ENCODE measurements at places on chromosomes 4 and X.

- no peak for DNase-seq
Measured at GRCh38 chrX:39981946-39982345, 115.8 kb downstream of the BCOR start.

- no peak for DNase-seq
Measured at GRCh38 chrX:33211356-33212260, at the start of gene DMD. Gene DMD, minus strand, starts transcription at chrX:33211549. Its CDS starts 237 bp downstream, at chrX:33211312.

- peak; percentile 87 for DNase-seq
Measured at GRCh38 chr4:128386761-128387599, 99.4 kb upstream of the PGRMC2 start.

DNA sequence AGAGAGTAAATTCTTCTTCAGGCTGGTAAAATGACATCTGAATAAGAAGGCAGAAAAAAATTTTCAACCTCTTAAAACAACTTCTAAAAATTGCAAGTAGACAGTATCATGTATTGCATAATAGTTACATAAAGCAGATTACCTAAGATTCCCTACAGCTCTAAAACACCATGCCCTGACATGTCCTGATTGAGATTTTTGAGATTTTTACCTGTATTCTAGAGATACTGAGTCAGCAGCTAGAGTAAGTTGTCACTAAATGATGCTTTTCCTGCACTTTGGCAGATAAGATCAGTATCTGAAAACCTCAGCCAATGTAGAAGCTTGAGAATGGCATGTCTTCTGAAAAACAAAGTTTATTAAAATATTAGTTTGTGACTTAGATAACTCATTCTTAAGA, 713.6 kb downstream of the CCSER1 start:
- DNase-seq = no peak

DNA sequence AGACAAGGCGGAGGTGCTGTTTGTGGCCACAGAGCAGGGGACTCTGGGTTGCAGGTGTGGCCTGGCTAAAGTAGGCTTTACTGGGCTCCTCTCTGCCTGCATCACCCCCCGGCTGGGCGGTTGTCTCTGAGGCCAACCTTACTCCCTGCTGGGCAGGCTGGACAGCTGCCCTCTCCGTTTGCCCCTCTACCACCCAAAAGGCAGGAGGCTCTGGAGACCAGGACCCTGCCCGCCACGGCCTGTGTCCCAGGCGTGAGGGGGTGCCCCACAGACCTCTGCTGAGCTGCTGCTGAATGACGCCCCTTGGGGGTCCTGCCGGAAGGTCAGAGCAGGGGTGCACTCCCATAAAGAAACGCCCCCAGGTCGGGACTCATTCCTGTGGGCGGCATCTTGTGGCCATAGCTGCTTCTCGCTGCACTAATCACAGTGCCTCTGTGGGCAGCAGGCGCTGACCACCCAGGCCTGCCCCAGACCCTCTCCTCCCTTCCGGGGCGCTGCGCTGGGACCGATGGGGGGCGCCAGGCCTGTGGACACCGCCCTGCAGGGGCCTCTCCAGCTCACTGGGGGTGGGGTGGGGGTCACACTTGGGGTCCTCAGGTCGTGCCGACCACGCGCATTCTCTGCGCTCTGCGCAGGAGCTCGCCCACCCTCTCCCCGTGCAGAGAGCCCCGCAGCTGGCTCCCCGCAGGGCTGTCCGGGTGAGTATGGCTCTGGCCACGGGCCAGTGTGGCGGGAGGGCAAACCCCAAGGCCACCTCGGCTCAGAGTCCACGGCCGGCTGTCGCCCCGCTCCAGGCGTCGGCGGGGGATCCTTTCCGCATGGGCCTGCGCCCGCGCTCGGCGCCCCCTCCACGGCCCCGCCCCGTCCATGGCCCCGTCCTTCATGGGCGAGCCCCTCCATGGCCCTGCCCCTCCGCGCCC, 920 bp downstream of the HTT-AS start:
- DNase-seq = peak; percentile 52

GRCh38 chr4:165631208-165631894, 241.7 kb upstream of the TLL1 start:
- no peak for DNase-seq

- DNase-seq = no peak
Measured at GRCh38 chr4:184433258-184433892, 41.0 kb downstream of the IRF2 start.

DNA sequence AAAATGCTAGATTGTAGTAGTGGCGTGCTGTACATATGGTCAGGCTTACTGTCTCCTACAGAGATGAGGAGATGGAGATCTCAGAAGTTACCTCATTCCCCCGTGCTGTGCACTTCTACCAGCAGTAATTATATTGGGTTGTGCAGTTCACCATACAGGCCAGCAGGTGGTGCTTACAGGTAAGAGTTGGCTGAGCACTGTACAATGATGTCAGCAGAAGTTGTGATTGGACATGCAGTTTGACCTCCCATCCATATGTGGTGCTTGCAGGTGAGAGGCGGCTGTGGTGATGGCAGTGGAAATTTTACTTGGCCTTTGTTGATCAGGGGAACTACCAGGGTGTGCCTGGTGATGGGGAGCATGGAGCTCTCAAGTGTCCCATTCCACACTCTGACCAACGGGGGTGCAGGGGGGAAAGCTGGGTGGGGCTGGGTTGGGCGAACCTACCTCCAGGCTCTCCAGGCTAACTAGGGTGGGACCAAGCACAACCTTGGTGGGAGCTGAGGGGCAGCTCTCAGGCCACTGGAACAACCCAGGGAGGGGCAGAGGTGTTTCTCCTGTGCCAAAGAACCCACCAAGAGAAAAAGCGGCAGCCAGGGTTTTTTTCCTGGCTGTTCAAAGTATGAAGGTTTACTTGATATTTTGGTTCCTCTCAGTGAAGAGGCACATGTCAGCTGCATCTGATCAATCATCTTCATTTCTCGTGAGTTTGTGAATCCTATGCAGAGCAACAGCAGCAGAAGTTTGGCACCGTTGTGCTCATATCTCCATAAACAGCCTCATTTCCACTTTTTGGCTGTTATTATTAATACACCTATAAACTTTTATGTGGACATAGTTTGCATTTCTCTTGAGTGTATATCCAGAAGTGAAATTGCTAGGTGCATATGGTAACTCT, 73.8 kb upstream of the FREM3 start:
- DNase-seq = peak; percentile 73

GRCh38 chr4:27066591-27066990, 205.9 kb downstream of the STIM2 start:
- no peak for DNase-seq

- no peak for DNase-seq
Measured at GRCh38 chr4:98602270-98602669, 56.1 kb downstream of the TSPAN5 start.

DNA sequence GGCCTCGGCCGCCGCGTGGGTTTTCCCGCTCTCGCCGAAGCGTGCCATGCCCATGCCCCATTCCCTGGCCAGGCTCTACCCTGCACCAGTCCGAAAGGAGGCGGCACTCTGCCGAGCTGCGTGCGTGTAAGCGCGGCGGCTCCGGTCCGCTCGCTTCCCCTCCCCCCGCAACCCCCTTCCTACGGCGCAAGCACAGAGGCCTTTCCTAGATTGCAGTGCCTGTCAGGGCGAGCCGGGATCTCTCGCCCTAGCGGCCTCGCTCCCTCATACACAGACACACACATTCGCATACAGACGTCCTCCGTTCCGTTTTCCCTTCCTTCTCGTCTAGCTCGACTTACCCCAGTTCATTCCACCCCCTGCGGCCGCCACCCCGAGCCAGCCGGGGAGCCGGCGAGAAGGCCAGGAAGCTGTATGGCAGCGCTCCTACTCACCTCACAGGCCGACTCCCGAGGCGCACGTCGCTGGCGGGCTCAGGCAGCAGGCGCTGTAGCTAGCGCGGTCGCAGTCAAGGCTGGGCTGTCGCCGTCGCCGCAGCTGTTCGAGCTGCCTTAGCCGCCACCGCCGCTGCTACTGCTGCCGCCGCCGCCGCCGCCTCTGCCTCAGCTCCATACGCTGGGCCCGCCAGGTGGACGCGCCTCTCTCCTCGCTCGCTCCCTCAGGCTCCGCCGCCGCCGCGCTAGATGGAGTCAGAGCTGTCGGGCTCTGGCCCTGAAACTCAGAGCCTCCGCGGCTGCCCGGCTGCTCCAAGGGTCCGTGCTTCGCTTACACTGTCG, 615 bp downstream of the NEXMIF start:
- peak; percentile 31 for DNase-seq

- DNase-seq = no peak
Measured at GRCh38 chr4:158991534-158992155, 111.2 kb upstream of the RAPGEF2 start.

DNA sequence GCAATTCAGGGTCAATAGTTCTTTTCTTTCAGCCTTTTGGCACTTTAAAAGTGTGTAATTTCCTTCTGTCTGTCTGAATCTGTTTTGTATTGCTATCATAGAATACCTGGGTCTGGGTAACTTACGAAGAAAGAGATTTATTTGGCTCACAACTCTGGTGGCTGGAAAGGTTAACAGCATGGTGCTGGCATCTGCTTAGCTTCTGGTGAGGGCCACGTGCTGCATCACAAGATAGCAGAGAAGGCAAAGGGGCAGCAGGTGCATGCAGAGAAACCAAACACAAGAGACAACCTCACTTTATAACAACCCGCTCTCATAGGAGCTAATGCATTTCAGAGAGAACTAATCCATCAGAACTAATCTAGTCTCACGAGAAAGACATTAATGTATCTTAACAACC, 18.8 kb downstream of the RGN start:
- DNase-seq = no peak

DNA sequence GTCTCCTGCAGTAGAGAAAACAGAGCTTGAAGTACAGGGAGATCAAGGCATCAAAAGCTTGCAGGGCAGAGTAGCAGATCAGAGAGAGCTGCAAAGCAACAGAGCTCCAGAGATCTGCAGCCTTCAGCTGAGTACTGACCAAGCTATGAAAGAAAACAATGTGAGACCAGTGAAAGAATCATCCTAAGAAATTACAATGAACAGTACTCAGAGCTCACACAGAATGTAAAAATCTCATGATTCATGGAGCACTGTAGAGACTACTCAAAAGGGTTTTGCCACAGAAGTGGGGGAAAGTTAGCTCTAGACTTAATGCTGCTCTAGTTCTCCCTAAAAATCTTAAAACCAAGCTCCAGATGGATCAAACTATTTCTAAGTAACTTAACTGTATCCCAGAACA, 80.0 kb upstream of the MAB21L2 start:
- no peak for DNase-seq

- no peak for DNase-seq
Measured at GRCh38 chr4:5842456-5842855, 50.4 kb downstream of the CRMP1 start.

GRCh38 chrX:9688833-9689232, 76.8 kb downstream of the GPR143 start:
- no peak for DNase-seq

GRCh38 chrX:17939724-17940123, 78.6 kb upstream of the RAI2 start:
- no peak for DNase-seq

DNA sequence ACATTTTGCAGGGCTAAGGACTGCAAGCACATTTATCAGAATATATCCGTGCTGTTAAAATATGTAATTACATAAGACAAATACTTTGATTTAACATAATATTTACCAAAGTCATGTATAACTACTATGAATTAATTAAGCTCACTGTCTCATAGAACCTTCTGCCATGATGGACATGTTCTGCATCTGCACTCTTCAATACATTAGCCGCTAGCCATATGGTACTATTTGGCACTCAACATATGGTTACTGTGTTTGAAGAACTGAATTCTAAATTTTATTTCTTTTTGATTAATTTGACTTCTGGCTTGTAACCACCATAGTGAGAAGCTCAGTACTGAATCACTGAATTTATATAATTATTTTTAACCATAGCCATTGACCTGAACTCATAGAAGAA, 427.0 kb upstream of the TRAM1L1 start:
- no peak for DNase-seq

DNA sequence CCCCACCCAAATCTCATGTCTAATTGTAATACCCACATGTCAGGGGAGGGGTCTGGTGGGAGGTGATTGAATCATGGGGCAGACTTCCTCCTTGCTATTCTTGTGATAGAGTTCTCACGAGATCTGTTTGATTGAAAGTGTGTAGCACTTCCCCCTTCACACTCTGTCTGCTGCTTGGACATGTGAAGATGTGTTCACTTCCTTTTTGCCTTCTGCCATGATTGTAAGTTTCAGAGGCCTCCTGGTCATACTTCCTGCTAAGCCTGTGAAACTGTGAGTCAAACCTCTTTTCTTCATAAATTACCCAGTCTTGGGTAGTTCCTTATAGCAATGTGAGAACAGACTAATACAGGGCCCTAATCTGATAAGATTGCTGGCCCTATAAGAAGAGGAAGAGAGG, 1514.8 kb downstream of the RPA4 start:
- no peak for DNase-seq

- DNase-seq = no peak
Measured at GRCh38 chr4:39353478-39354253, 12.5 kb downstream of the RFC1 start.

GRCh38 chr4:4853921-4854648, 5.4 kb upstream of the MSX1 start:
- no peak for DNase-seq

DNA sequence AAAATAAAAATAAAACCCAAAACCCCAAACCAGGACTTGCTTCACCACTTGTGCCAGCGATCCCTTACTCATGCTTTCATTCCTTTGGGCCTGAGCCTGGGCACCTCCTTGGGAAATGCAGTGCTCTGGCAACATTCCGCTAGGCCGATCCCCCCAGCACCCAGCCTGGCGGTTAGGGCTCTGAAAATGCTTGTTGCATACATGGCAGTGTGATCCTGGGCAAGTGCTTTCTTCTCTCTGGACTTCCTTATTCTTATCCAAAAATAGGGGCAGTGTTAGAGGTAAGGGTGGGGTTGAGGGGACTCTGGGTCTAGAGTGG, 4.6 kb downstream of the ZNF185 start:
- no peak for DNase-seq

DNA sequence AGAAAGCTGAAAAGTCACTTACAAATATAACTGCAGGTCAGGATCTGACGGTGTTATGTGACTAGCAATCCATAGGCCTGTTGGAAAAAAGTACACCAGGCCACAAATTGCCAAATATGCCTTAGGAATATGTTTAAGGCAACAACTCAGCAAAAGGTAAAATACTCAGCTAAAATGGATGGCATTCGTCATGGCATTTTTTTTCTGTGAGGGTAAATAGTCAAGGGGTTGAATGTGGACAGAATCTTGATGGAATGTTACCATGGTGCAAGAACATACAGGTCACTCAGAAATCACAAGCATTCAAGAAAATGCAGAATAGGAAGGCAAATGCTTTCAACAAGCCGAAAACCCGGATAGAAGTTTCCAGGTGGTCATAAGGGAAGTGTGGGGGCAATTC, 121.7 kb upstream of the MBNL3 start:
- DNase-seq = no peak

GRCh38 chr4:113678641-113679040, 82.9 kb downstream of the CAMK2D start:
- no peak for DNase-seq

DNA sequence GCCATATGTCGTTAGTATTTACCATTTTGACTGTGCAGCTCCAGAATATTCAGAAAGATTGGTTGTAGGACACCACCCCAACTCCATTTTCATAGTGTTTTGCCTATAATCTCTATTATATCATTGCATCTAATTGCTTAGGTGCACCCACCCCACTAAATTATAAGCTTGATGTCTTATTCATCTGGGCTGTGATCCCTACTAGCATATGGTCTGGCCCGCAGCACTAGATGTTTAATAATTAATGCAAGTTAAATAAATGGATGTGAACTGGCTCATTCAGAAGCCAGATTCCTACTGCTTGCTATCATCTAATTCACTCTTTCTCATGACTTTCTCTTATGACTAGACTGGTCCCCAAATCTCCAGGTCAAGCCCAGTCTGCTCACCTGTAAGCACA, 143.5 kb downstream of the RELL1 start:
- DNase-seq = no peak

Data from Peyer's patch (tissue), 4 donors.